ENCODE measurements at places on chromosomes 5 and 9.

- DNase-seq, result no peak
These were observed 525.6 kb downstream of the CETN3 start for GRCh38 chr5:89883967-89884366.

- DNase-seq, result no peak
These were observed 36.8 kb upstream of the SEMA4D start for GRCh38 chr9:89534515-89535287.

GRCh38 chr9:17402309-17402708 is 176.6 kb upstream of the SH3GL2 start:
- peak; percentile 32 for DNase-seq

GRCh38 chr9:131178926-131179325 is 53.5 kb downstream of the NUP214 start:
- no peak for DNase-seq

GRCh38 chr5:102649731-102650130 is 105.4 kb upstream of the PAM start:
- DNase-seq, result peak; percentile 83

DNA sequence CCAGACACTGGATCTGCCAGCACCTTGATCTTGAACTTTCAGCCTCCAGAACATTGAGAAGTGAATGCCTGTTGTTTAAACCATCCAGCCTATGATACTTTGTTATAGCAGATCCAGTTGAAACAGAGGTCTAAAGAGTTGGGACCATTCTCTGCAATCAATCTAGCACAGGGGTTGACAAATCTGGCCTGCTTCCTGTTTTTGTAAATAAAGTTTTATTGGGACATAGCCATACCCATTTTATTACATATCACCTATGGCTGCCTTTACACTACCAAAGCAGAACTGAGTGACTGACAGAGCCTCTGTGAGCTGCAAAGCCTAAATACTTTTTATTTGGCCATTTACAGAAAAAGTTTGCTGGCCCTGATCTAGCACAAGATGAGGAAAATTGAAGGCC is 62.0 kb downstream of the BARX1 start:
- no peak for DNase-seq

DNA sequence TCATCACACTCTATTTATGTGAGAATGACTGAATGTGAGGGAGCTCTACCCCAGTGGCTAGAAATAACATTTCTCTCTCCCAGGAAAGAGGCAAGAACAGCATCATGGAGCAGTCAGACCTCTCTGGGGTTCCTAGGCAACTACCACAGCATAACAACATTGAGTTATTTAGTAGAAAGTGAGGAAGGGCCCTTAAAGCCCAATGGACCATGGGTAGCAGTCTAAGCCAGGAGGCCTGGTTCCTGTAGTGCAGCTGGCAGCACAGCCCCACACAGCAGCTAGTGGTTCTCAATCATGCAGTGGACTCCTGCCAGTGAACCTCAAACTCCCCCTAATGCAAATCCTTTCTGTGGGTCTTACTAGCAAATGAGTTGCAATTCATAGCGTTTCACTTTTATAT is 55.3 kb downstream of the SPEF2 start:
- DNase-seq, result no peak

DNA sequence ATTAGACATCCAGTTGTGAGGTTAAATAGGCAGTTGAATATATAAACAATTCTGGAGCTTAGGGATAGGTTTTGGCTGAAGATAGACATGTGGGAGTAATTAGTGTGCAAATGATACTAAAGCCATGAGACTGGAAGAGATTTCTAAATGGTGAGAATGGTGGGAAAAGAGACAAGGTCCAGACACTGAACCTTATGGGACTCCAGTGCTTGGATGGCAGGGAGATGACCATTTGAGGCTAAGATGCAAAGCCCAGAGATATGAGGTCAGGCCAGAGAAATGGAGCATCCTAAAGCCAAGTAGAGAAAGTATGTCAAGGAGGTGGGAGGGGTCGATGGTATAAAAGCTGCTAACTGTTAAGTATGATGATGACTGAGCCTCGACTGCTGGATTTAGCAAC is 115.6 kb downstream of the SEMA5A start:
- no peak for DNase-seq

DNA sequence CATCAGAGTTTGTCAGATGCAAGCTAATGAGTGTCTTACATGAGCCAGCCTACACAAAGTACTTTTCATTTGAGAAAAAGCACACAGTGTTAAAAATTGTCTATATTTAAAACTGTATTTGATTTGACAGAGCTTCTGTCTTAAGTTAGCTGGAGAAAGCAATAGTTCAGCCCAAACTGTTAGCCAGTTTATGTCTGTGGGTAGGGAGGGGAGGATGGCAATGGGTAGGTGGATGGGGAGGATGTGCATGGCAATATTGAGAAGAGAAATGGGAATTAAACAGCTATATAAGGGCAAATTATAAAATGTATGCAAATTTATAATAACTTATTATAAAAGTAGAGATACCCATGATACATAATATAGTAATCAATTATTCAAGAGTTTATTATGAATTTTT is 31.3 kb downstream of the CDH9 start:
- no peak for DNase-seq

- no peak for DNase-seq
These were observed 590 bp downstream of the ENTPD2 start for GRCh38 chr9:137052998-137053943.

Data from amniotic epithelial cell (primary cell).